ENCODE measurements at places on chromosomes 16 and 17. TPM values are rescaled to one million over a fixed set of nuclear protein-coding genes. Genes with fewer than 3 reads are reported as not detected.

DNA sequence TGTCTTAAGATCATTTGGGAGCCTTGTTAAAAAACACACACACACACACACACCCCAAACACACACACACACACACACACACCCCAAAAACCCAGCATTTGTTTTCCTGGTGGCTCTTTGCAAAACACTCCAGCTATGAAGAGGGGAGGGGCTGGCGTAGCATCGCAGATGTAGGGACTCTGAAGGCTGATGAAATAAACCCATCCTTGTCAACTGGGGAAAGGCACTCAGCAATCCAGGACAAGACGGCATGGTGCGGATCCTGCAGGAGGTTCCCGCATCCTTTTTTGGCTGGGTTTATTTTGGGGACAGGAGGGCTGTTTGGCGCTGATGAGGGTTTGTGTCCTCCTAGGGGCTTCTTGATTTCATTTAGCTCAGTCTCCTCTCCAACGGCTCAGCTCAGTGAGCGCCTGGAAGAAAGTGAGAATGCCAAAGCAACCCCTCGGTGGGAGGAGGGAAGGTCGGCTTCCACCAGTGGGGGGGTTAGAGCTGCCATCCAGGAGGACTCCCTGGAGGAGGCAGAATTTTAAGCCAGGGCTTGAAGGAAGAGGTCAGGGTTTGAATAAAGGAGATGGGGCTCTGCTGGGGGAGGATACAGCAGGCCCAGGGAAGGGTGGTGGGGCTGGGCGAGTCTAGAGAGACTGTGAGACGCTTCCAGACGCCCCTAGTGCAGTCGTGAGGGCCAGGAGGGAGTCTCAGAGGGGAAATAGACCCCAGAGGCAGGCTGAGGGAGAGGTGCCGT lies 12.4 kb upstream of the GSE1 start:
- no peak for DNase-seq

DNA sequence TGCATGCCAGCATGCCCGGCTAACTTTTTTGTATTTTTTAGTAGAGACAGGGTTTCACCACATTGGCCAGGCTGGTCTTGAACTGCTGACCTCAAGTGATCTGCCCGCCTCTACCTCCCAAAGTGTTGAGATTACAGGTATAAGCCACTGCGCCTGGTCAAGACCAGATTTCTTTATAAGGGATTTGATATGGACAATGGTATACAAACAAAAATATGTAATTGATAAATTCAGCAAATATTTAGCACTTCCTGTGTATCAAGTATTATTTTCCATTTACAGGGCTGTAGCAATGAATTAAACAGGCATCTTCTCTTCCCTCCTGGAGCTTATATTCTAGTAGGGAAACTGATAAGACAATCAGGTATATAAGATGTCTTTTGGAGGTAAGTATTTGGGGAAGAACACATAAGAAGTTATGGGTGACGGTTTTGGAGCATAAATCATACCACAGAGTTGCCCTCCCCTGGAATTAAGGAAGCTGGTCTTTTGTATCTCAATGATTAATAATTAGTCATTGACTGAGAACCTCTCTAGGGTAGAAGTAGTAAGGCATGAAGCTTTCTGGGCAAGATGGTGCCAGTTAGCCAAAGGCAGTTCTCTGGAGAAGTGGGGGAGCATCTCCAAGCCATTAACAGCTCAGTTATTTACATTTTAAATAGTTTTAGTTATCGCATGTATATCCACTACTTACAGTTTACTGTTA lies 35.8 kb downstream of the TANC2 start:
- DNase-seq, result no peak

GRCh38 chr16:87576171-87576570 lies 26.1 kb upstream of the JPH3 start:
- DNase-seq, result peak; percentile 41

GRCh38 chr17:77373299-77374169 lies 232.8 kb downstream of the SEC14L1 start:
- DNase-seq, result peak; percentile 91

DNA sequence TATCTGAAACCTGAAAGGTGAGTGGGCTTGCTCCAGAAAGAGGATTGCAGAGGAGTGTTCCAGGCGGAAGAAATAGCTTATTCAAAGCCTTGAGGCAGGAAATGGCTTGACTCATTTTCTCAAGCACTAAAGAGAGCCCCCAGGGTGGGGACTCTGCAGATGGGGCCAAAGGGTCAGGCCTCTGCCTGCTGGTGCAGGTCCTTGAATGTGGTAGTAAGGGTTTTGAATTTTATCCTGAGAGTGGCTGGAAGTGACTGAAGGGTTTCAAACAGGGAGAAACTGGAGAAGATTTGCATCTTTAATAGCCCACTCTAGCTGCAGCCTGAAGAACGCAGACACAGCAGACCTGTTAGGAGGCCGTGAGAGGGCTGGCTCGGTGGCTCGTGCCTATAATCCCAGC lies 144.4 kb downstream of the CCT6B start:
- DNase-seq, result no peak

- no peak for DNase-seq
Observed at GRCh38 chr16:14438256-14438655, 191.8 kb downstream of the PARN start.

GRCh38 chr16:66503612-66504011 lies 46.3 kb downstream of the TK2 start:
- DNase-seq, result no peak

The PLLP gene
- total RNA-seq, result under 0.01 TPM

The KRTAP2-3 gene
- total RNA-seq, result not detected

The TP53TG3 gene
- total RNA-seq, result not detected

The CCDC43 gene
- total RNA-seq, result 36.6 TPM

The TMEM97 gene
- total RNA-seq, result 20.6 TPM
